ENCODE measurements at places on chromosomes 6 and 20.

DNA sequence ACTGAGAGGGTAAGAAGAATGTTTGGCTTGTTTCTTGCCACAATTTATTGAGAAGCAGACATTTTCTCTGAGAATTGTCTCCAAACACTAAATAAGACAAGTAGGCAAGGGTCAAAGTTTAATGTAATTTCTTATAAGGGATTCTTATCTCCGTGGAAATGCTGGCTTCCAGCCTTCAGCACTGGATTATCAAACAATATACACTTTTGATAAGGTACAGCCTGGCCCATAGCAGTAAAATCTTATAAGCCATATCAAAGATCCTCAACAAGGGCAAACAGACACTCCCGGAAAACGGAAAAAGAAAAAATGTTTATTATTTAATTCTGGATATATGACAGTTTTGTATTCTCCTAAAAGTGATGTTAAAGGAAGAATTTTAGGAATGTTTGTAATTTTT is 18.5 kb upstream of the ZSCAN9 start:
- no peak for DNase-seq

GRCh38 chr6:89379281-89379680 is 26.8 kb upstream of the UBE2J1 start:
- no peak for DNase-seq

GRCh38 chr6:150857945-150858308 is 7.6 kb upstream of the MTHFD1L start:
- DNase-seq: peak; percentile 25

DNA sequence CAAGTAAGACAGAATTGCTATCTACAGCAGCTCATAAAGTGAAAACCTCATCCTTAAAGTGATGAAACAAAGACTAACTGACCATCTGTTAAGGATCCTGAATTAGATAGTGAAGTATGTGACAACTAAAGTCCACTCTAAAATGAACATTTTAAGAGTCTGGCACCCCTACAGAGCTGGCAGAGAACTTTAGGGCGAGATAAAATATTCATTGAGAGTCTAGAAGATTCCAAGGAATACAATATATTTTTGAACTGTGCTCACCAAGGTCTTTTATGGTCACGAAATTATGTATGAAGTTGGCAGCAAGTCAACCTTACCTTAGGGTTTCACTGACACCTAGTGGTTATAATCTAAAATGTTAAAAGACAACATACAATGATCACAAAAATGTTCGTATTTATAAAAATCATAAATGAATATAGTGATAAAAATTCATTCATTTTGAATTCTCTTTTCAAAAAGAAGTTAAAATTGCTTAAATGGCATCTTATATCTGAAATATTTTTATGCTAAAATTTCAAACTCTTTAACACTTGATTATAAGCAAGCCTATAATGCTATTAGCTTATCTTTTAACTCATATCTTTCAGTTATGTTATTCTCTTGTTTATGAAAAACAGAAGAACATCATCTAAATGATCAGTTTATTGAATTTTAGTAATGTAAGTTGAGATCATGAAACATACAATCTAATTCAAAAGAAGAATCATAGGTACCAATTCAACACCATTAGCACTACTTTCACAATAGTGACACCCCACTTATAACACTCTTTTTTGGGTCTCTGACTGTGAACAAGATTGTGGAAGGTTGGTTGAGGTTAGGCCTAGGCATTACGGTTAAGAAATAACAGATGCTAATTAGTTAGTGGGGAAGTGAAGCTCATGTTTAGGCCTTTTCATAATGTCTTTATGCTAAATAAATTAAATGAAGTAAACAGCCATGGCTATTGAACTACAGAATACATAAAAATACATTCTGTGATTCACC is 27.5 kb downstream of the RSPH3 start:
- peak; percentile 58 for DNase-seq

DNA sequence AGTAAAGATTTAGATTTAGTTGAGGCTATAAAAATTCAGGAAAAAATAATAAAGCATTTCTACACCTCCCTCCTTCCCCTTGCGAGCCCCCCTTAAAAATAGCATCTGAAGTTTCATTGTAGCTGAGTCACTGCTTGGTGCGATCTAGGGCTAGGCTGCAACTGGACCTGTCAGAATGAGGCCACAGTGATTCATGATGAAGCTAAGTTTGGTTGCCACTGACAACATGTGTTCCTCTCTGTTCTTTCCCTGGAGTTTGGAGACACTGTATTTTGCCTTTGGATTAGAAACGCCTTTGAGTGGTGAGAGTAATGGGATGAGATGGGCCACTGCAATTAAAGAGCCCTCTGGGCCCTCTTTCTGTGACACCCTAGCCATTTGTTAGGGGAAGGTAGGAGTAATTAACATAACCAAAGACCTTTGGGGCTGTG is 334.1 kb downstream of the NRN1 start:
- DNase-seq: peak; percentile 88

GRCh38 chr6:54846857-54847674 is 495 bp downstream of the FAM83B start:
- DNase-seq: peak; percentile 22

GRCh38 chr6:6602262-6602661 is 13.7 kb downstream of the LY86 start:
- DNase-seq: no peak

GRCh38 chr6:63245909-63246308 is 34.6 kb downstream of the FKBP1C start:
- DNase-seq: no peak

GRCh38 chr6:13507306-13507860 is 20.0 kb upstream of the GFOD1 start:
- no peak for DNase-seq

GRCh38 chr6:145669627-145670034 is 65.7 kb downstream of the EPM2A start:
- peak; percentile 47 for DNase-seq

GRCh38 chr6:105135907-105136430 is 43.8 kb downstream of the POPDC3 start:
- no peak for DNase-seq

GRCh38 chr6:132122871-132123270 is 171.7 kb upstream of the CCN2 start:
- DNase-seq: no peak

- DNase-seq: peak; percentile 70
Observed at GRCh38 chr6:87066449-87067333, 28.2 kb downstream of the CGA start.

- DNase-seq: no peak
Observed at GRCh38 chr20:37247547-37247946, 14.1 kb downstream of the GHRH start.

- DNase-seq: no peak
Observed at GRCh38 chr6:54095723-54096122, 15.5 kb upstream of the MLIP start.

GRCh38 chr6:1526398-1527072 is 83.2 kb upstream of the FOXC1 start:
- peak; percentile 15 for DNase-seq

DNA sequence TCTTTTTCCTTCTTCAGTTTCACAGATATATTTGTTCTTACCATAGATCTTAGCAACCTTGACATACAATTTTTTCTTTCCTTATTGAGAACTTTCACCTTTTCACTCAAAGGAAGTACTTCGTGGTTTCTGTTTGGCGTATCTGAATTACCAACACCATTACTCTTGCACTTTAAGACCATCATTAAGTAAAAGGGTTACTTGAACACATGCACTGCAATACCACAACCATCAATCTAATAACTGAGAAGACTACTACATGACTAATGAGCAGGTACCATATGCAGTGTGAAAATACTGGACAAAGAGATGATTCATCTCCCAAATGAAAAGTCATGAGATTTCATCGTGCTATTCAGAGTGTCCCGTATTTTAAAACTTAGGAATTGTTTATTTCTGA is 21.7 kb upstream of the SENP6 start:
- DNase-seq: no peak

- DNase-seq: no peak
Observed at GRCh38 chr6:39962831-39963230, 28.6 kb upstream of the MOCS1 start.

DNA sequence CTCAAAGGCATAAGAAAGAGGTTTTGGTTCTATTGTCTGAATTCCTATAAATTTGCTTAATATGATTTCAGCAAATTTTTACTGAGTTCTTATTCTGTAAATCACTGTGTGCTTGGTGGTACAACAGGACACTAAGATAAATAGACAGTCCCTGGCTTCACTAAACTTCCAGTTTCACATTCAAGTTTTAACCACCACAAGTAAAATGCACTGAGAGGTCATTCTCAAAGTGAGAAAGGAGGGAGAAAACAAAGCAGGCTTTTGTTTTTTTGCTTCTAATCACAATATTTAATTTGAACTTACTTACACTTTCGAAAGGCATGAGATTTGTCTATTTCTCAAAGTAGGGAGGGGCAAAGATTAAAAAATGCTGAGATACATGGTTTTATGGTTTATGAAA is 445.7 kb downstream of the CDC5L start:
- no peak for DNase-seq
